Activated CD4-positive, alpha-beta T cell treated with anti-CD3 and anti-CD28 coated beads, Interleukin-2, Interleukin-6, amounts not matched to agents 100 ng/mL and 50 ng/mL, durations not matched to agents 16 hours and 8 hours (primary cell): ENCODE measurements at places on chromosomes 16 and 17.

- peak; percentile 89 for DNase-seq
Measured at GRCh38 chr17:36089888-36090836, at the start of gene CCL3. Gene CCL3, minus strand, starts transcription at chr17:36090143. Its CDS starts 85 bp downstream, at chr17:36090058.

- no peak for DNase-seq
Measured at GRCh38 chr17:41555105-41555887, 16.6 kb downstream of the KRT9 start.

GRCh38 chr16:30991052-30991451 lies 6.0 kb downstream of the HSD3B7 start:
- no peak for DNase-seq

- no peak for DNase-seq
Measured at GRCh38 chr17:332558-333322, 19.9 kb downstream of the RPH3AL start.

GRCh38 chr17:62172492-62173291 lies 107.6 kb upstream of the MED13 start:
- no peak for DNase-seq

GRCh38 chr17:67675481-67675880 lies 42.3 kb upstream of the NOL11 start:
- no peak for DNase-seq

- DNase-seq = peak; percentile 6
Measured at GRCh38 chr17:37541880-37542660, 52.4 kb downstream of the DUSP14 start.

DNA sequence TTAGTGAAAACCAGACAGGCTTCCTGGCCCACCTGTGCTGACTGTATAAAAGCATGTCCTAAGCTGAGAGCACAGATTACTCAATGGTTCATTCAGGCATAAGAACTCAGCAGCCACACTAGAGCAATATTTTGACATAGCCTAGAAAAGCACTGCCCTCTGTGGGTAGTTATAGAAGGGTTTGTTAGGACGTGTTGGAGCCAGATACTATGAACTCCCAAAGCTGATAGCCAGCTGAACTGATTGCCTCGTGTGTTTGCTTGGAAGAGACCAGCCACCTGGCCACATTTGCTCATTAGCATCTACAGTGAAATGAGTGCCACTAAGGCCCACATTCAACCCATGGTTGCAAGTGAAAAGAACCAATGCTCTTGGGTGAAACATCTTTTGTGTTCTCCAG lies 30.8 kb upstream of the ABCA5 start:
- no peak for DNase-seq

- no peak for DNase-seq
Measured at GRCh38 chr17:27946513-27946912, 53.3 kb upstream of the LYRM9 start.

- DNase-seq = no peak
Measured at GRCh38 chr16:65909310-65910050, 457.0 kb upstream of the CDH5 start.

DNA sequence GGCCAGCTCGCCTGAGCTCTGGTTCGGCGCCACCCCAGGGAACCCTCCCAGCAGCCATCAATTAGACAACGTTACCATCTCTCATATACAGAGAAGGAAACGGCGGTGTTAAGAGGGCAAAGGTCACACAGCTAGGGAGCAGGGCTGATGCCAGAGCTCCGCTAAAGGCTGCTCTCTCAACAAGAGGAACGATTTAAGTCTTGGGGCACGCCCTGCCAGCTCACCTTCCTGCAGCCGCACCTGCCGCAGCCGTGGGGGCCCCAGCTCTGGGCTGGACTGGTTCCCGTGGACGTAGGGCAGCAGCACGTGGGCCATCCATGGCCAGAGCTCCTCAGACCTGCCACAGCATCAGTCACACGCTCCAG lies 43.5 kb downstream of the PKD1 start:
- no peak for DNase-seq

DNA sequence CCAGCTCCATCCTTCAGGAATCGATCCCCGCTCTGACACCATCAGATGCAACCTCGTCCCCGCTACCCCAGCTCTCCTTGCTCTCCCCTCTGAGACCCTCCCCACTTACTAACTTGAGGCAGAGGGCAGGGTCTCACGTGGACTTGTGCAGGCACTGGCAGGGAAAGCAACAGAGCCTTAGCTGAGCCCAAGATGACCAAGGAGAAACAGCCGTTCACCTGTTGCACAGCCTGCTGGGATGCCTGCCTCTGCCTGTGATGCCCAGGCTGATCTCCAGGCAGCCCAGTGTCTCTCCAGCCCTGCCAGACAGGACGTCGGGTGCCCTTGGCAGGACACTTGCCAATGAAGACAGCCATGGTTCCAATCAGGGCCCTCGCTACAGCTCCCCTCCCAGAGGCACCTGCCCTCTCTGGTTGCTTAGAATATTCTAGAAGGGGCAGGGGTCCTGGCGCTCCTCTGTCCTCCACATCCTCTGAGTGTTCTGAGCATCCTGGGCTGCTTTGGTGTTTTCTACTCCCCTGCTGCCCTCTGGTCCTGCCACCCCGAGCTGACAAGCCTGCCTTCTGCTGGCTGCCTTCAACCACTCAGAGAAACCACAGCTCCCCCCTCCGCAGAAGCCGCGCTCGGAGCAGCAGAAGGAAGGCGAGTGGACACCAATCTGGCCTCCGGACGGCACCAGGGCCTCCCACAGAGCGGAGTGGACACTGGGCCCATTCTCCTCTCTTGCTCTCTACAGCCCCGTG lies 6.7 kb downstream of the CEP295NL start:
- no peak for DNase-seq

- DNase-seq = peak; percentile 68
Measured at GRCh38 chr17:74671031-74671771, 41.5 kb downstream of the CD300LF start.

- DNase-seq = peak; percentile 15
Measured at GRCh38 chr17:56675876-56676660, 82.6 kb downstream of the NOG start.

DNA sequence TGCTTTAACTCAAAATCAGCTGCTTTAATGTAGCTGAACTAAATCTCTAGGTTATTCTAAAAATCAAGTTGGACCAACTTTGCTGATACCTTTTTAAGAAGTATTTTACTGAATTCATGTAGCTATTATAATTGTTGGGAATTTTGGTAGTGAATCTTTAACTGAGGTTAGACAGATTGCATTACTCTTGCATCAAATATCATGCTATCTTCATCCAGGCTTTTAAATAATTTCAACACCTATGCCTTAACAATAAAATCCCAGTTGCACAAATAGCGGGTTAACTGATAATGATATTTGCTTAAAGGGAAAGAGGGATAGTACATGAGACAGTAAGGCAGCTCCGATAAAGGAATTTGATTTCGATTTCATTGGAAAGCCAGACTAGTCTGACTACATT lies 241.3 kb upstream of the TBX2 start:
- no peak for DNase-seq
